ENCODE measurements at places on chromosomes 3 and 15.

GRCh38 chr3:144332868-144333267 lies 361.2 kb downstream of the DIPK2A start:
- no peak for DNase-seq

GRCh38 chr15:50053055-50053856 lies 65.8 kb downstream of the ATP8B4 start:
- no peak for DNase-seq

- no peak for DNase-seq
Measured at GRCh38 chr3:125646581-125646980, 51.3 kb upstream of the OSBPL11 start.

DNA sequence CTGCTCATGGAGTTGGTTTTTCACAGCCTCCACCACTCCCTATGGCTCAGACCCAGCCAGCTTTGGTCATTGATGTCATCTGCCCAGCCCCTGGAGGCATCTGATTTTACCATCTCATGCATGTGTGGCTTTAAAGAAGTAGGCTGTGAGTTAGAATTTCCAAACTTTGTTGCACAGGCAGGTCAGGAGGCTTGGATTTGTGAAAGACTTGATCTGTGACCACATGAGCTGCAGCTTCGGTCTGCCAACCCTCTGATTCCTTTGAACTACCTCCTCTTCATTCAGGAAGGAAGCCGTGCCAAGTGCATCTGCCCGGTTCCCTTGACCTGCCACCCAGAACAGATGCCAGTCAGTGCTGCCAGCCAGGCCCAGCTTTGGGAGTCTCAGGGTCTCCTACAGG lies 9.2 kb downstream of the CTXND1 start:
- no peak for DNase-seq

DNA sequence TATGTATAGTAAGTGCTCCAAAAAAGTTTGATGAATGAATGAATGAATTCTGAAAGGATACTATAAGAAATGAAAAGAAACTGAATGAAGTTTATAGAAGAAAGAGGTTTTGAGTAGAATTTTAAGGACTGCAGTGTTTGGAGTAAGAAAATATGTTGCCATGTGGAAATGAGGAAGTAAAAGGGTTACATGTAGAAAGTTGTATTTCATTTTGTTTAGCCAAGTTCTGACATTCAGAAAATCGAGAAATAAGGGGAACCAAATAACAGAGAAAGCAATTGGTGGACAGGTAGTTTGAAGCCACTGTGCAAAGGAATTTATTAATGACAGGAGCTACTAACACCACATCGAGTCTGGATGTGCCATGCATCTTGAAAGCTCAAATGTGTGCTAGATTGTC lies 200.7 kb downstream of the SATB1 start:
- no peak for DNase-seq

DNA sequence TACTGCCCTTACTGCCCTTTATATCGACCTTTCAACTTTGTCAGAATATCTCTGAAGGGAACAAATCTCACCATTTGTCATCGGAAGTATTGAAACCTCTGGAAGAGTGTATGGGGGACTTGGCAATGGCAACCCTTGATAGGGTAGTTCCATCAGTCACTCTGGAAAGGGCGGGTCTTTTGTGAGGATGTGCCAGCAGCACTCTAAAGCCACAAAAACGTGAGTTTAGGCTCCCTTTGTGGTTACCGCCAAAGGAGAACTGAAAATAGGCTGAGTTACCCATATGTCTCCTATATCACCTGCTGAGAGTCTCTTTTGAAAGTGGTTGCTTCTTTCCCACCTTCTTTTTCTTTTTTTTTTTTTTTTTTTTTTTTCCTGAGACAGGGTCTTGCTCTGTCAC lies 296.8 kb upstream of the CHRM5 start:
- DNase-seq, result no peak

- no peak for DNase-seq
Measured at GRCh38 chr3:9878700-9879099, 1.4 kb downstream of the CIDEC start.

GRCh38 chr15:69491038-69491505 lies 38.5 kb downstream of the RPLP1 start:
- DNase-seq, result no peak

- no peak for DNase-seq
Measured at GRCh38 chr3:3860235-3860634, 61.0 kb downstream of the LRRN1 start.

- DNase-seq, result no peak
Measured at GRCh38 chr3:61535826-61536225, 25.5 kb upstream of the PTPRG start.

DNA sequence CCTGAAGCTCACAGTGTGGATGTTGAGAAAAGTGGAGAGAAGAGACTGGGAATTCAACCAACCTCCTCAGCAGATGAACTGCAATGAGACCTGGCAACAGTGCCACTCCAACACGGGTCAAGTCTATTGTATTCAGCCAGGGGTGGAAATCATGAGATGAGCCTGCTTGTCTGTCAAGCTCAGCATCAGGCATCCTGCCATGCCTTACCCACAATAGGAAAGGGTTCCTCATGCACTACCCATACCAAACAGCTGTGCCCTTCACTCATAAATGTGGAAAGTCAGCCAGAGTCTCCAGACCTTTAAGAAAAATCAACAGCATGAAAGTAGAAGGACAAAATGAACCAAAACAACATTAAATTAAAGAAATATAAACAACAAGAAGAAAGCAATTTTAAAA lies 542.1 kb downstream of the EPHB1 start:
- DNase-seq, result no peak

- no peak for DNase-seq
Measured at GRCh38 chr3:70393881-70394612, 81.6 kb upstream of the MDFIC2 start.

- DNase-seq, result no peak
Measured at GRCh38 chr3:170741756-170742529, 128.1 kb downstream of the RPL22L1 start.
